Stimulated activated naive B cell treated with anti-CD40 and anti-IgM and Interleukin-4, amounts not matched to agents 10 μg/mL and 1 μg/mL and 100 μg/mL, for 72 hours (primary cell): ENCODE measurements at places on chromosomes 11 and 22.

- H3K4me1 ChIP-seq: no peaks in the 10 kb centered on the region
- peaks cover 33% of the 10 kb centered on the region for H3K36me3 ChIP-seq
- H3K27ac ChIP-seq: no peak overlapping the region
- no peak for DNase-seq
- H3K27me3 ChIP-seq: no peaks in the 10 kb centered on the region
- H3K4me3 ChIP-seq: no peak overlapping the region
Measured at GRCh38 chr11:108093128-108093904, 28.1 kb upstream of the ACAT1 start.

GRCh38 chr11:92762121-92762540 is 207.3 kb upstream of the MTNR1B start:
- DNase-seq: no peak
- no peak overlapping the region for H3K4me3 ChIP-seq
- H3K27me3 ChIP-seq: peaks cover 12% of the 10 kb centered on the region
- peaks cover 24% of the 10 kb centered on the region for H3K4me1 ChIP-seq
- H3K36me3 ChIP-seq: no peaks in the 10 kb centered on the region

GRCh38 chr22:25127318-25127717 is 72.3 kb upstream of the CRYBB3 start:
- H3K4me1 ChIP-seq: no peaks in the 10 kb centered on the region
- no peak overlapping the region for H3K27ac ChIP-seq
- DNase-seq: no peak
- no peak overlapping the region for H3K4me3 ChIP-seq

DNA sequence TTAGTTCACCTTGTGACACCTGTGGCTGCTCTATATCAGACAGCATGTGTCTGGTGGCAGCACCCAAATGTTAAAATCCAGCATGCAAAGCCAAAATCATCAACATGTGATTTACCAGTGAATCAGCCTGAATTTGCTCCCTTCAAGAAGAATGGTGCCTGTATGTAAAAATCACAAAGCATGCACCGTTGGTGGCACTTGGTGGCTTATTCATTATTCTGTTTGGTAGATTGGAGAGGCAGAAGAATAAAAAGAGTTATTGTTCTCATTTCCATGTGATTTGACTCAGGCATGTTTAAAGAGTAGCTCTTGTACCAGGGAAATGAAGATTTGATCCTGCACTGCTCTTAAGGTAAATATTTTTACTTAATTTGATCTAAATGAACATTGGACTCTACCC is 143.9 kb upstream of the MPPED2 start:
- DNase-seq: no peak
- H3K4me3 ChIP-seq: no peak overlapping the region
- H3K36me3 ChIP-seq: no peaks in the 10 kb centered on the region
- no peaks in the 10 kb centered on the region for H3K27me3 ChIP-seq

GRCh38 chr11:114134870-114135269 is 75.4 kb downstream of the ZBTB16 start:
- H3K4me1 ChIP-seq: peaks cover 34% of the 10 kb centered on the region
- DNase-seq: no peak
- no peak overlapping the region for H3K4me3 ChIP-seq
- no peaks in the 10 kb centered on the region for H3K27me3 ChIP-seq

DNA sequence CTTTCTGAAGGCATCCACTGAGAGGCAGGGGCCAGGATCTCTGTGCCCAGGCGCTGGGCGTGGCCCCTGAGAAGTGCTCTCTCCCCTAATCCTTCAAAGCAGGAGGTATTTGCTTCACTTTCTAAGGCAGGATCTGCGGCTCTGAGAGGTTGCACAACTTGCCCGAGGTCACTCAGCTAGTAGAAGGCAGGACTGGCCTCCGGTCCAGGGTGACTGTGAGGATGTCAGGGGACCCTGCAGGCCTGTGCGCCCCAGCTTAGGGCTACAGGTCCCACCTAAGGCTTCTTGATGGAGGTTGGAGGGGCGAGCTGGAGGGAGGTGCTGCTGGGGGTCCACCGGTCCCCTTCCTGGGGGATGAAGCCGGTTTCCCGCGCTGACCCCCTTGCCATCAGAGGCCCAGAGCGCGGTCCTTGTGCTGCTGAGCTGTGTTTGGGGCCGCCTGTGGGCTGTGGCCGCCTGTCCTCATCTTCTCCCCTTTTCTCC is 979 bp downstream of the SMIM38 start:
- H3K4me1 ChIP-seq: peaks cover 16% of the 10 kb centered on the region
- peaks cover 6% of the 10 kb centered on the region for H3K27me3 ChIP-seq
- H3K36me3 ChIP-seq: peaks cover 10% of the 10 kb centered on the region
- H3K27ac ChIP-seq: no peak overlapping the region

- H3K4me1 ChIP-seq: peaks cover 42% of the 10 kb centered on the region
- DNase-seq: no peak
- H3K27me3 ChIP-seq: no peaks in the 10 kb centered on the region
- H3K27ac ChIP-seq: no peak overlapping the region
Measured at GRCh38 chr11:102359372-102359771, 12.4 kb downstream of the BIRC2 start.

GRCh38 chr11:56642339-56642738 is at the start of gene OR5AP2:
OR5AP2 (minus strand) TSS chr11:56642439; CDS start chr11:56642439, 0 bp downstream.
- H3K27me3 ChIP-seq: no peaks in the 10 kb centered on the region
- no peak for DNase-seq
- H3K4me1 ChIP-seq: no peaks in the 10 kb centered on the region
- no peak within 1 kb of the TSS for H3K27ac ChIP-seq
- no peaks in the 10 kb centered on the region for H3K36me3 ChIP-seq
- H3K4me3 ChIP-seq: no peak within 1 kb of the TSS

DNA sequence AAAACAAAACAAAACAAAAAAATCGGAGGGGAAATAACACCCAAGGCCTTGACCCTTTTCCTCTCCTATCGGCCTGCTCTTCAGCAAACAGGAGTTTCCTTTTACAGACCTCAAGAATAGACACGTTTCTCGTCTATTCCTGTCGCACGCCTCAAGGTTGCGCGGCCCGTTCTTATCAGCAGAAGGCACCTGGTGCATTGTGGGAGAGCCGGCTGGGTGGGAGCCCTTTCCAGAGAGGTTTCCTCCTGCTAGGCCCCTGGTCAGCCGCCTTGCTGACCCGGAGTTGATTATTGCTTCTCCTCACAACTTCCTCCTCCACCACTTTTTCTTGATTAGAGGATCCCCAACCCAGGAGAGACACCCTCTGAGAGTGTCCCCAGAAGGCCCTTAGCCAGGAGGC is 497.3 kb downstream of the MIAT start:
- no peaks in the 10 kb centered on the region for H3K36me3 ChIP-seq
- H3K27me3 ChIP-seq: peaks cover 36% of the 10 kb centered on the region
- no peak overlapping the region for H3K27ac ChIP-seq
- DNase-seq: no peak
- peaks cover 7% of the 10 kb centered on the region for H3K4me1 ChIP-seq

DNA sequence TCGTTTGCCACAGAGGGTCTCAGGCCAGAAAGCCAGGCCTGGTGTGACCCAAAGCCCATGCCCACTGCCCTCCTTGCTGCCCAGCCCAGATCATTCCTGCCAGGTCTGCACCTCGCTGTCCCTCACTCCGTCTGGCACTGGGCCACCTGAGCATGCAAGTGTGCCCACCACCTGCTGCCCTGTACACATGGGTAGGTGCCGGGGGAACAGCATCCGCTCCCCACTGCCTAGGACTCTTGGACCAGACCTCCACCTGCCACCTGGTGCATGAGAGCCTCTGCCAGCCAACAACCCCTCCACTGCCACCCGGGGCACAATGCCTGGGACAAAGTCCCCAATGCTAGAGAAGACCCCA is 12.5 kb downstream of the MGAT3 start:
- no peak overlapping the region for H3K4me3 ChIP-seq
- H3K27me3 ChIP-seq: no peaks in the 10 kb centered on the region
- DNase-seq: no peak
- H3K27ac ChIP-seq: no peak overlapping the region
- no peaks in the 10 kb centered on the region for H3K36me3 ChIP-seq
- H3K4me1 ChIP-seq: peaks cover 64% of the 10 kb centered on the region

- H3K27me3 ChIP-seq: no peaks in the 10 kb centered on the region
- H3K27ac ChIP-seq: no peak overlapping the region
- H3K4me3 ChIP-seq: no peak overlapping the region
- H3K4me1 ChIP-seq: peaks cover 74% of the 10 kb centered on the region
Measured at GRCh38 chr11:3939211-3939610, 83.7 kb downstream of the STIM1 start.

DNA sequence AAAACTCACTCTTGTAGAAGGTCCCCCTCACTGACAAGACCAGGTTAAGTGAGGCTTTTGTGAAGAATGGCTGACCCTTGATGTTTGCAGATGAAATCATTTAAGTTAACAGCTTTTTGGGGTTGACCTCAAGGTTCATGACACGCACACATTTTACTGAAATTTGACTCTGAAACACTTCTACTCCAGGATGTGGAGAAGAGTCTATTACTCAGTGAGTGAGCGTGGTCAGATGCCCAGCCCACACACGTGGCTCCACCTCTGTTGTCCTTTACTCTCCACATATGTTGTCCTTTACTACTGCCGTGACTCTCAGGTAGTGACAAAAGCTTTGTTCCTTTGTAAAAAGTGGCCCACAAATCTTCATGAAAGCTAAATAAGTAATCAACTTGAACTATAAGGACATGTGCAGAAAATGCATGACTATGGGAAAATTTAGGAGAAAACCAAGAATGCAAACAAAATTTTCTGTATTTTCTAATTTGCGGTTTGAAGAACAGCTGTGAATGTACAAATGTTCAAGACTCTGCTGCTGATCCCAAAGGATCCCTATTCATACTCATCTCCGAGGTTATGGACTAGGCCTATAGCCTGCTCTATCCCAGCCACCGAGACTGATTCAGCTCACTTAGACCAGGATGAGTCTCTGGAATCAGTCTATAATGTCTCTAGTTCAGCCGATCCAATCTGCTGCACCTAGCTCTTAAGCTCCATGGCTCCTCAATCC is 22.4 kb downstream of the XRRA1 start:
- DNase-seq: no peak
- no peaks in the 10 kb centered on the region for H3K4me1 ChIP-seq
- peaks cover 20% of the 10 kb centered on the region for H3K36me3 ChIP-seq
- H3K4me3 ChIP-seq: no peak overlapping the region
- H3K27ac ChIP-seq: no peak overlapping the region

GRCh38 chr11:2890466-2891294 is 5.1 kb upstream of the CDKN1C start:
- no peak overlapping the region for H3K27ac ChIP-seq
- peaks cover 10% of the 10 kb centered on the region for H3K4me1 ChIP-seq
- no peaks in the 10 kb centered on the region for H3K27me3 ChIP-seq
- no peak for DNase-seq
- no peak overlapping the region for H3K4me3 ChIP-seq
- H3K36me3 ChIP-seq: no peaks in the 10 kb centered on the region

DNA sequence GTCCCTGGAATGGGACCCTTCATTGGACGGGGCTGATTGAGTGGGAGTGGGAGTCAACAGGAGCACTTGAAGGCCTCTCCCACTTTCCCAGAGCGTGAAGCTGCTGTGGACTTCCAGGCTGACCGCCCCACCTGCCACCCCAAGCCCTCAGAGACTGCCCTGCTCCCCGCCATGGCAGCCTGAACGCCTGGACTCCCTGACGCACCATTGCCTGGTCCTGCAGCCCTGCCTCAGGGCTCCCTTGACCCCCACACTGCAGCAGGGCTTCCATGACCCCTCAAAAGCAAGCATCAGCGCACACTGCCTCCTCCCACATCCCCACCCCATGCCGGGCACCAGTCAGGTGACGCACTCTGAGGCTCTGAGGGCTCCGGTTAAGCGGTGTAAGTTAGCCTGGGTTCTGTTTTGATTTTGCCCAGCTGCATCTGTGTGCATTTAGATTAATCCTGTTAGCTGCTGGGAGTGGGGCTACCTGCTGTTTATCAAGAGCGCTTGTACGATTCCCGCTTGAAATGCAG is 39.4 kb downstream of the TRIM29 start:
- no peaks in the 10 kb centered on the region for H3K4me1 ChIP-seq
- H3K27ac ChIP-seq: no peak overlapping the region
- no peak overlapping the region for H3K4me3 ChIP-seq
- H3K36me3 ChIP-seq: no peaks in the 10 kb centered on the region
- peaks cover 28% of the 10 kb centered on the region for H3K27me3 ChIP-seq
- no peak for DNase-seq

DNA sequence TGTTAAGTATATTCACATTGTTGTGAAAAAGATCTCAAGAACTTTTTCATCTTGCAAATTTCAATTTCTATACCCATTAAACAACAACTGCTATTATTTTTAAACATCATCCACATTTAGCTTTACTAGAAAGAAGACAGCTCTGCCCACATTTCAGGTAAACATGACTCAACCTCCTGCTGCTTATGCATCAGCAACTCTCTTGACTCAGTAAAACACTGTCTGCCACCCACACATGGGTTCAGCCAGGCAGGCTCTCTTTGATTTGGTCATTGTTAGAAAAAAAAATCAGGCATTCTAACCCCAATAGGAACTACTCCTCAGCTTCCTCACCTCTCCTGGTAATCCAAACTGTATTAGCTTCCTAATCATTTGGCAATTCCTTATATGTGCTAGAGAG is 5.1 kb upstream of the ENDOD1 start:
- H3K4me3 ChIP-seq: no peak overlapping the region
- no peaks in the 10 kb centered on the region for H3K27me3 ChIP-seq
- no peak for DNase-seq

- no peak overlapping the region for H3K27ac ChIP-seq
- H3K4me1 ChIP-seq: no peaks in the 10 kb centered on the region
- H3K4me3 ChIP-seq: no peak overlapping the region
- no peaks in the 10 kb centered on the region for H3K36me3 ChIP-seq
- H3K27me3 ChIP-seq: no peaks in the 10 kb centered on the region
- no peak for DNase-seq
Measured at GRCh38 chr11:106917973-106918372, 100.3 kb downstream of the GUCY1A2 start.

DNA sequence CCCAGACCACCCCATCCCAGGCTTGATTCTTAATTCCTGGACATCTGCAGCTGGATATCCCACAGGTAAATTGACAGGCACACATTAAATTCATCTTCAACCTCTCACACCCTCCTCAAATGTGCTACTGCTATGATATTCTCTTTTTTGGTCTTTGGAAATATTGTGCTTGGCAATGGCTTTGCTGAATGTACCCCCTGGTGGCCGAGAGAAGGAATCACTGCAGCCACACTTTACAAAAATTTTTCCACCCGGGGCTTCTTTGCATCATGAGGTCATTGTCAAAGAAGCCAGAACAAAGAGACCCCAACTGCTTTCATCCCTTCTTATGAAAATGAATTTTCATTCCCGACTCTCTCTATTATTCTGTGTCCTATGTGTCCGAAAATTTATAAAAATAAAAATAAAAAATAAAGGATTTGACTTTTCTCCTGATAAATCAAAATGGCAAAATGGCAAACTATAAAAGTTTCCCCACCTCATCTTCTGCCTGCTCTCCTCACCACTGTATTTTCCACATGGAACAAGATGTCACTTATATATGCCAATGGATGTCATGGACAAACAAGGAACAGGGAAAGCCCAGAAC is 15.0 kb upstream of the CYB5R2 start:
- no peak for DNase-seq
